ENCODE measurements at places on chromosomes 4 and X.

- DNase-seq: no peak
Observed at GRCh38 chr4:78630615-78631014, 79.0 kb downstream of the ANXA3 start.

DNA sequence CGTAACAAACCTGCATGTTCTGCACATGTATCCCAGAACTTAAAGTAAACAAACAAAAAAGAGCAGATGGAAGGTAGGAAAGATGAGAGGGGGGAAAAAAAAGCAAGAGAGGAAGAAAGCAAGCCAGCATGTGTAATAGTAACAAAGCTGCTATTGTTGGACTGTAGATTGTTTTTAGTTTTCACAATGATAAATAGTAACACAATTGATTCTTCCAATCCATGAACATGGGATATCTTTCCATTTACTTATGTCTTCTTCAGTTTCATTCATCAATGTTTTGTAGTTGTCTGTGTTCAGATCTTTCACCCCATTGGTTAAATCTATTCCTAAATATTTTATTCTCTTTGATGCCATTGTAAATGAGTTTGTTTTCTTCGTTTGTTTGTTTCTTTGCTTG is 85.0 kb upstream of the TBC1D9 start:
- no peak for DNase-seq

GRCh38 chr4:29581457-29581856 is 1138.7 kb upstream of the PCDH7 start:
- DNase-seq: no peak

DNA sequence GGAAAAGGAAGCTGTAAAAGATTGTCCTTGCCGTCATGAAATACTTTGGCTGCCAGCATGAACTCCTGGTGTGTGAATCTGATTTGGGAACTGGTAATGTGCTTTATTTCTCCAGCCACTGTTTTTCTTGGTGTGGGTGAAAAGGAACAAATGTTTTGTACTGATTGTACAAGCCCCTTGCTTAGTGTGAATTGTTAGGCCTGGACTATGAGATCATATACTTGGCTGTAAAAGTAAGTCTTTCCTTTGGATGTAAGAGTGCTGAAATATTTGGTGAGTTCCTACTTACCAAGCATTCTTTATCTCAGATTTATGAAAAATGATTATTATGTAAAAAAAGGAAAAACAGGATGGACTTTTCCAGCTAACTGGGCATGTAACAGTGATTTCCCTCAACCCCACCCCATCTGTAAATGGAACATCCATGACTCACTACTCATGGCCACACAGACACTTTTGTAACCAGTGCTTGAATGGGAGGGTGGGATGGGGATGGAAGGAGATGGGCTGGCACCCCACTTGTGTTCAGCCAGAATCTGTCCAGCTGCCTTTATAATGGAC is 6.3 kb downstream of the FNIP2 start:
- no peak for DNase-seq

DNA sequence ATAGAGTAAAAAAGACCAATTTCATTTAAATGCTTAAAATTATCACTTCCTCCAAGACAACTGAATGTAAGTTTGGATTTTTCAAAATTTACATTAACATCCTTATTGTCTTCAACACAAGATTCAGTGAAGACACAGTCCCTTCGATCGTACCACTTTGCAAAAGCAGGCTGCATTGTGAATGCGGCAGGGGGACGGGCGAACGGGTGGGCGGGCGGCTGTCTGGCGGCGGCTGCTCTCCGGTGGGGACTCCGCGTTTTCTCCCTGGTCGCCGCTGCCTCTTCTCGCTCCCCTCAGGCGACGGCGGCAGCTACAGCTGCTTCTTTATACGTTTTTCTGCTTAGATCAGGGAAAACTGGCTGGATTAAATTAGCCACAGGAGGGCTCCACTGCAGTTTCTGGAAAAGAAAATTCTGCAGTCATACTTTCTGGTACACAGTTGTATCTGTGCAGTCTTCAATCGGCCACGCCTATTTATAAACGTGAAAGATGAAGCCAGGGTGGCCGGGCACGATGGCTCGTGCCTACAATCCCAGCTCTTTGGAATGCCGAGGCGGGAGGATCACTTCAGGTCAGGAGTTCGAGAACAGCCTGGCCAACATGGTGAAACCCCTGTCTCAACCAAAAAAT is 33.9 kb upstream of the HPF1 start:
- no peak for DNase-seq

DNA sequence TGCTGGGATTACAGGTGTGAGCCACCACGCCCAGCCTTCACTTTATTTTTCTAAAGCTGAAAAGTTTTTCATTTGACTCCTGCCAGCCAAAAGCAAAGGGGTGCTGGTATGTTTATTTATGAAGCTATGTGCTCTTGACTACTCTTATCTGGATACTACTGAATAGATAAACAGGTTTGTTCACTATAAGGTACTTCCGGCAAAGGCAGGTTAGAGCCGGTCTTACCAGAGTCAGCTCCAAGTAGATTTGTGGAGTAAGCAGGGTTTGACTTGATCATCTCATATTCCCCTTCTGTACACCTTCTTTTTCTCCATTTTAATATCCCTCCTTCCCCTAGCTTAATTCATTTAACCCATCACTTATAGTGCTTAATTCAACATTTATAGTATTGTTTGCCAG is 175.4 kb upstream of the MBNL3 start:
- no peak for DNase-seq

DNA sequence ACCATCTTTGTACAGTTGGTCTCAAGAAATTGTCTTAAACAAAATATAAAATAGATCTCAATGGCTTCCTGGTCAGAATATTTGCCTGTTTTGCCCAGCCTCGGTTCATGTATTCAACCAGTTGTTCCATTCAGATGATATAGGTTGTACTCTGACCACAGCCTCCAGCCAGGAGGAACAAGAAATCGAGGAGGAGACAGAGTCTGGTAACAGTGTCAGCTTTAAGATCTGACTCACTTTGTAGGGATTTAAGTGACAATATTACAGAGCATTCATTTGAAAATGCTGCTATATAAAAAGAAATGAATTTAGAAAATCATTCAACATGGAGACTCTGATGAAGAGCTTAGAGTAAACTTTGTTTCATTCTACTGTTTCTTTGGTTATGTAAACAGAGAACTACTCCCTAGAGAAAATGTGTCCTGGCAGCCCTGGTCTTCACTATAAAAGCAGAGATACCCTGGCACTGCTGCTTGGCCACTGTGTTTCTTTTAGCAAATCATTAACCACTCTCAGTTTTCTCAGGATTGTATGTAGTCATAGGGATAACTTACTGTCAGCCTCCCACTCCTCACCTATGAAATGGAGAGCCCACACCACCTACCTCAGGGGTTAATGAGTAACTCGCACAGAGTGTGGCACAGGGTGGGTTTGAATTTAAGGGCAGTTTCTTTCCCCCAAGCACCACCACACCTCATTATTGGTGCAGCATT is 53.5 kb downstream of the PAGE2 start:
- DNase-seq: no peak
